ENCODE measurements at places on chromosomes 7 and 10.

DNA sequence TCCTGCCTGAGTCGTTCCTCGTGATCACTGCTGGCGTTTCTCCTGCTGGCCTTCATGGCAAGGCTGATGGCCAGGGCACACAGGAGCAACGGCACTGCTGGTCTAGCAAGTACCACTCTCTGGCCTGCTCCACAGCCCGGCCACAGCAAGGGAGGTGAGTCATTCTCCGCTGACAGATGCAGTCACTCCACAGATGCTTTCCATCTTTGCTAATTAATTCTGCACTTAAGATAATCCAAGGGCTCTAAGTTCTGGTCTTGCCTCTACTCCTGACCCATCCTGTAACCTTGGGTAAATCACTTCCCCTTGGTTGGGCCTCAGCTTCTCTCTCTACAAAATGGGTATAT, 244.4 kb downstream of the RPS24 start:
- DNase-seq = no peak

- DNase-seq = no peak
These were observed 24.1 kb upstream of the PROSER2 start for GRCh38 chr10:11798845-11799735.

- no peak for DNase-seq
These were observed 499.8 kb downstream of the PLXNA4 start for GRCh38 chr7:132076301-132077035.

DNA sequence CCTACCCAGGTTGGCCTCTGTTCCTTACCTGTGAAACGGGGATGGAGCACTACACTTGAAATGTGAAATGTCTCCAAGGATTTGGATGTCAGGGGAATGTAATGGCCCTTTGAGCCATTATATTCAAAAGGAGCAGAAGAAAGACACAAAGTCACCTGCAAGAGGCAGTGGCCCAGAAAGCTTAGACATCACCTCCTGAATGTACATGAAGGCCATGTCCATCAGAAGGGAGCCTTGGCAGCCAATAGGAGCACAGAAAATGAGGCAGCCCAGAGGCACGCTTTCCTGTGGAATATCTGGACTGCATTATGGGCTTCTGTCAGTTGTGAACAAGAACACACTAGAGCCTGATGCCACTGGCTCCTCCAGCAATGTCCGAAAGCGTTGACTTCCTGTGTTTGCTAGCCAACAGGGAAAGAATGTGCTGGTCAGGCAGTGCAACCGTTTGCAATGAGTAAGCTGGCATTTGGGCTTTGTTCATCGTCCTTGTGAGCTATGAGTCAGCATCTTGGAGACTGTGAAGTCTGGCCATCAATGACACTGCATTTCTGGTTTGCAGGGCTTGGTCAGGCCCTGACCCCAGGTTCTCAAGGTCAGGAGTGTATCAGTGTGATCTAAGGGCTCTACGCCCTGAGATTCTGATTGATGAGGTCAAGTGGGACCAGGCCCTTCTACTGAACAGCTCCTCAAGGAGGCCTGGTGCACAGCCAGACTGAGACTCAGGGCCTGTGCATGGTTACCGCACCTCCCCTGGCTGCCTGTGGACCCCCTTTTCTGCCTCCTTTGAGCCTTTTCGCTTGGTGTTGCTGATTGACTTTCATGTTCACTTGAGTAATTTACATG, 222.4 kb downstream of the RPS24 start:
- DNase-seq = no peak

DNA sequence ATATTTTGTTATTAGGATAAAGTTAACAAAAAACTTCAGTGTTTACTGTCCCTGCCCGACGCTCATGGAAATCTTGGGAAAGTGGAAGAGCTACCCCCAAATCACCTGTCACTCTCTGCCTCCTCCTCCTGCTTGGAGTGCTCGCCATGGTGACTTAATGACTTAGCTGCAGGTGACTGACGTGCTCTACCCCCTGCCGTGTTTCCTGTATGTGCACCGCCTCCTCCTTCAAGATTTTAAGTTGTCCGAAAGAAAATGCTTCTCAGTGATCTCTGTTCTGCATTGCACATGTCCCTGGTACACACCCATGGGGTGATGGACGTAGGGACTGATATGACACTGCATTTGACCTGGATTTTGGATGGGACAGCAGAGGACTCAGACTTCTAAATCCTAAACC, 338.8 kb upstream of the SHH start:
- no peak for DNase-seq

DNA sequence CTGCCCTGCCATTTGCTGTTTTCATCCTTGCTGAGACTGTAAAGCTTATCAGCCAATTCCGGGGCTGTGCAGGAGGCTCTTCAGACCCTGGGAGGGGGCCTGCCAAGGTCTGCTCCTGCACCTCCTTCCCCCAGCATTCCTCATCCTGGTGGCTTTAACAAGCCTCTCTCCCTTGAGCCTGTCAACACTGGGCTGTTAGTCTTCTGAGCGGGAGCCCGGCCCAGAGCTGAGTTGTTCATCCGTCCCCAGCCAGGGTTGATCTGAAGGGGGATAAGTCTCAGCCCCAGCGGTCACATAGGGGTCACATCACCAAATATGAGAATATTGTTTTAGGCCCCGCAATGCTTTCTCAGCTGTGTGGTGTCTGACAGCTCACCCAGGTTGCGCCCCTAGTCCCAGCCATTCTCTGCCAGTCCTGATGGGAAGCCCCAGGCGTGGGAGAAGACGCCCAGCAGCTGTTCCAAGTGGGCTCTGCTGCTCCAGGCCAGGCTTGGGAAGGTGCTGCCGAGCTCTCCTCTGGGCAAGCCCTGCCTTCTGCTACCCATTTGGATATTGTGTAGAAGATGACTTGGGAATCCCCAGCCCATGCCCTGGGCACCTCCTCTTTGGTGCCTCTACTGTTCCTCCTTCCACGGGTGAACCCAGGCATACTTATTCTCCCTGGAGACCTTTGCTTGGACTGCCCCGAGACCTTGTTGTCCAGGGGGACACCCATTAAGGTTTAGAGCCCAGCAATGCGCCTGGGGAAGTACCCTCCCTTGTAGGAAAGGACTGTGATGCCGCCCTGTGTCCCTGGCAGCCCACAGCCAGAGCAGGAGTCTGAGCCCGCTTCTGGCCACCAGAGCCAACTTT, 23.5 kb upstream of the TRIM8 start:
- no peak for DNase-seq

DNA sequence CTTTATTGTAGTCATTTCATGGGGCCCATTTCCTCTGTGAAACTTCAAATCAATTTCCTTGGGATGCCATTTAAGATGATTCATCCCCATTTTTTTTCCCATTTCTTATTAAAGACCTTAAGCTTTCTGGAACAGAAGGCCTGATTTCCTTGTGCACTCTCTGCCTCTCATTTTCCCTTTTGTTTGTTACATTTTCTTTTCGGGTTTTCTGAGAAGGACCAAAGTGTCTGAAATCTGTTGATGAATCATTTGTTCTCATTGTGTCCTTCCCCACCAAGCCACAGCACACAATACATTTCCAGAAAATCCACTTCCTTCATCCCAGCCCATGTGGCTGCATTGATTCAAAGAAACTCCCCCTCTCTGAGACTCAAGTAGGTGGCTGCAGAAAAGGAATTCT, 372.4 kb downstream of the SFMBT2 start:
- no peak for DNase-seq

DNA sequence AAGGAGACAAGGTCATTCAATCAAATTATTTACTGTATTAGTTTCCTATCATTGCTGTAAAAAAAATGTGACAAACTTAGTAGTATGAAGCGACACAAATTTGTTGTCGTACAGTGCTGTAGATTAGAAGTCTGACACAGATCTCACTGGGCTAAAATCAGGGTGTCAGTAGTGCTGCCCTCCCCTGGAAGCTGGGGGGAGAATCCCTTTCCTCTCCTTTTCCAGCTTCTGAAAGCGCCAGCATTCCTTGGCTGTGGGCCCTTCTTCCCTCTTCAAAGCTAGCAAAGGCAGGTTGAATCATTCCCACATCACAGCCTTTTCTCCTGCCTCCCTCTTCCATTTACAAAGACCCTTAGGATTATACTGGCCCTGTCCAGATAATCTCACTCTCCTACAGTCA, 28.0 kb downstream of the VPS41 start:
- DNase-seq = no peak

DNA sequence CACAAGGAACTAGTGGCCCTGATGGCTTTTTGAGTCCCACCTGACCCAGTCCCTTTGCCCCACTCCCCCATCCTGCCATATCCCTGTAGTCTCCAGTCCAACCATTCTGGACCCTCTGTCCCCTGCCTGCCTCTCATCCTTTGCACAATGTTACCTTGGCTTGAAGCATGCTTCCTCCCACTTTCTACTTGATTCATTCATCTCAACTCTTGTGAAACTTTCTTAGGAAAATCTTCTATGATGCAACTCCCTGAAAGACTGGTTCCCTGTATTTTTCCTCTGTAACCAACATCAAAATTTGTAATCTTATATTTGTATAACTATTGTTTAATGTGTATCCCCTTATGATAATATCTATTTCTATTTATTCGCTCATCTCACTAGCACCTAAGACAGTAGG, 151.5 kb downstream of the LRRTM3 start:
- no peak for DNase-seq

- no peak for DNase-seq
These were observed 40.0 kb downstream of the SYPL1 start for GRCh38 chr7:106071999-106072714.

DNA sequence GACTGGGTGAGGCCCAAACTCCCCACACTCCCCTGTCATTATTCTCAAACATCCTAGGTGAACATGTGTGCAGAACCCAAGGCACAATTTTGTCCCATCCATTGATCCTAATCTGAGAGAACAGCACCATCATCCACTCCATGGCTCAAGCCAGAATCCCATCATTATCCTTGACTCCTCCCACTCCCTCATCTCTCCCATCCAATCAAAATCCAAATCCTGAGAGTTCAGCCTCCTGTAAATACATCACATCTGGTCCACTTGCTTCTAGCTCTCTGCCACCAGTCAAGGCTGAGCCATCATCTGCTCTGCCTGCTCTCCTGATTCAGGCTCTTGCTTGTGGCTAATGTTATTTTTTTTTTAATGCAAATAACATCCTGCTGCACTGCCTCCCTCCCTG, 75.9 kb upstream of the SLF2 start:
- no peak for DNase-seq

Measured in effector memory CD4-positive, alpha-beta T cell (primary cell).